ENCODE measurements at places on chromosomes 6 and 20. TPM values are rescaled to one million over a fixed set of nuclear protein-coding genes. Genes with fewer than 3 reads are reported as not detected.
A peak's percentile ranks its signal among the peaks of the same experiment; 100 is the strongest.

DNA sequence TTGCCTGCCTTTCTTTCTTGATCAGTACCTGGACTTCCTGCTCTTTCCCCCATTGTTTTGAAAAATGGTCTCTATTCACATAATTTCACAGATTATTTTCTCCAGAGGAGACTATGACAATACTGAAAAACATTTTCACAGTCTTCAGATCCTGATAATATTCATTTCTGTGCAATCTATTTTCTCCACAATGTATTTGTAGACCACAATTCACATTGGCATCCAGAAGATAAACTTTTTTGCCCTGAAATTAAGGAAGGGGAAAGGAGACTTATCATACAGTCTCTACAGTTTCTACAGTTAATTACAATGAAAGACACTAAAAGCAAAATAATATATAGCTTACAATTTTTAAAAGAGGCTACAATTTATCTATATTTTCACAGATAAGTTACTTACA is 18.4 kb downstream of the LCA5 start:
- DNase-seq = no peak

- DNase-seq = no peak
These were observed 297.9 kb downstream of the TBC1D7 start for GRCh38 chr6:13030396-13030795.

GRCh38 chr20:21272679-21273078 is 30.5 kb upstream of the XRN2 start:
- no peak for DNase-seq

- DNase-seq = no peak
These were observed 898 bp downstream of the XRN2 start for GRCh38 chr20:21303872-21304586.

DNA sequence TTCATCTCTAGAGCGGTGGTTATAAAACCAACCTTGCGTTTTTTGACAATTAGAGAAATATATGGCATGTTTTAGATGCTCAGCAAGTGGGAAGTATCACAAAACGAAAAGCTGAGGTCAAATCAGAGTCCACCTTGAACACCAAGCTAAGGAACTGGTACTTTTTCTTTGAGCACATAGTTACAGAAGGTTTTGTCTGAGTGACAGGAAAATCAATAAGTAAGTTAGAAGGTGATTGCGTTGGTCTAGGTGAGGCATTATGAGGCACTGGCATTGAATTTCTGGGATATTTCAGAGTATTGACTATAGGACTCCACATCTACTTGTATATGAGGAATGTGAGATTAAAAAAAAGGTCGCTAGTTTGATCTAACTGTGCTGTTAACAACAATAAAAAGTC is 597 bp upstream of the HINT3 start:
- DNase-seq = no peak

- no peak for DNase-seq
These were observed 19.7 kb downstream of the SLC17A4 start for GRCh38 chr6:25774120-25774715.

- no peak for DNase-seq
These were observed 991.8 kb upstream of the GJE1 start for GRCh38 chr6:141140905-141141304.

GRCh38 chr6:38138374-38138773 is 318.8 kb downstream of the ZFAND3 start:
- no peak for DNase-seq

DNA sequence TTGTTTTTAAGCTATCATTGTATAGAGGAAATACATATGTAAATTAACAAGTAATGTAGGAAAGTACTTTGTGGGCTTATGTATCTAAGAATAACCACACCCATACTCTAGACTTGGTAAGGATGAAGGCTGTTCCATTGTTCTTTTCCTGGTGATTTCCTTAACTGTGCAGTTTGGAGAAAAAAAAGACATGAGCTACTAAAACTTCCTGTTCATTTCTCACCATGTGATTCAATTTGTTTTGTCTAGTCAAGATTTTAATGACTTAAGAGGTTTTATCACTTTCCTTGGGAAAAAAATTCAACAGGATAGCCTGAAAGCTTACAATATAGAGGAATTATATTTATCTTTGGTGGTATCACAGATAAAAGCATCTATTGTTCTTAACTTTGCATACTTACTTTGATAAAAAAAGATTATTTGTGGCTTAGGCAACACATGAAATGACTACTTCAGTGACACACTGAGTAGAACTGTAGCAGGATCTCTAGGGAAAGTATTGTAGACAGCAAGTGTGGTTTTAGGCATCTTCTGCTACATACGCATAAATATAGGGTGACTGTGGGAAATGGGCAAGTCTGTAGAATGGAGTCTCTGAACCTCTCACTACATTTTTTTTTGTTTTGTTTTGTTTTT is 80.3 kb downstream of the GJA1 start:
- DNase-seq = peak; percentile 75

Gene TTLL9
- total RNA-seq = 0.04 TPM

Gene TBP
- 10.9 TPM for total RNA-seq

Gene SLC17A9
- total RNA-seq = 9.4 TPM

Gene ADGRF5
- total RNA-seq = 2.0 TPM

Gene PI3
- total RNA-seq = not detected
